Fibroblast of skin of right biceps (primary cell): ENCODE measurements at places on chromosomes 11 and 22.

DNA sequence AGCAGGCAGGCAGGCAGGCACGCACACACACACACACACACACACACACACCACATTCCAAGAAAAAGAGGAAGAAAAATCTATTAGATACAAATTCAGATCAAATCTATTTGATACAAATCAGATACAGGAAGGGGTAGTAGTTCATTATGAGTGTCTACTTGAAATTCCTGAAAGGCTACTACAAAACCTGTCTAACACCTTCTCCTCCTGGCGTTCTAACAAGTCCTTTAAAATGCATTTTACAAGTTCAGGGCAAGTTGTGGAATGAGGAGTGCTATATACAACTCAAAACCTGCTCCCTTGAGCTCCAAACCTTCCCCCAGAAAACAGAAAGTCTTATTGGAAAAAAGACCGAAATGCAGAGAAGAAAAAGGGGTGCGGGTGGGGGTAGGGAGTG is 476 bp downstream of the ARHGAP32 start:
- DNase-seq = no peak

- no peak for DNase-seq
Observed at GRCh38 chr11:54979375-54979774, 272.7 kb downstream of the OR4A5 start.

- no peak for DNase-seq
Observed at GRCh38 chr11:74020539-74020938, 11.7 kb upstream of the UCP3 start.

GRCh38 chr11:116473206-116473769 is 299.5 kb downstream of the BUD13 start:
- no peak for DNase-seq

DNA sequence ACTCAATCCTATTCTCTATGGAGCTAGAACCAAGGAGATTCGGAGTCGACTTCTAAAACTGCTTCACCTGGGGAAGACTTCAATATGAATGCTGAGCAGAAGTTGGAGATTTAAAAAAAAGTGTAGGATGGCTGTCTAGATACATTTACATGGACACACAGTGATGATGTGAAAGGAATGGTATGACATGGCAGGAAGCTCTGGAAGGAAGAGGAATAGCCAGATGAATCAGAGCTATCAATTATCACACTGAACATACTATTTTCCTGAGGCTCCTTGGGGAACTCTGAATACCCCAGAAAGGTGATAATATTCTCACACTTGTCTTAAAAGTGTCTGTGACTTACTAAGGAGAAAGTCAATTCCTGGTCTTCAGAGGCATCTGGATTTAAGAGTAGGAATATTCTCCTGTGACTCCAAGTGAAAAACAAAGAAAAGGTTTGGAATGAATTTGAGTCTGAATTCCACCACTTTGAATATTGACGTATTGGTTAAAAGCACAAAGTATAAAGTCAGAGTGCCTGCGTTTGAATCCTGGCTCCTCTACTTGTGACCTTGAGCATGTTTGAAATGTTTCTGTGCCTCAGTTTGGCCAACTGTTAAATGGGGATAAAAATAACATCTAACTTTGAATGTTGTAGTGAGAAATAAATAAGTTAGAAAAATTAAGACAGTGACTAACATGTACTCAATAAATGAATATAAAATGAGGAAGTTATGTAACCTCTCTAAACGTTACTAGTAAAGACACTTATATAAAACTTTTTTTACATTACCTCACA is 1.3 kb downstream of the OR52D1 start:
- DNase-seq = peak; percentile 66

DNA sequence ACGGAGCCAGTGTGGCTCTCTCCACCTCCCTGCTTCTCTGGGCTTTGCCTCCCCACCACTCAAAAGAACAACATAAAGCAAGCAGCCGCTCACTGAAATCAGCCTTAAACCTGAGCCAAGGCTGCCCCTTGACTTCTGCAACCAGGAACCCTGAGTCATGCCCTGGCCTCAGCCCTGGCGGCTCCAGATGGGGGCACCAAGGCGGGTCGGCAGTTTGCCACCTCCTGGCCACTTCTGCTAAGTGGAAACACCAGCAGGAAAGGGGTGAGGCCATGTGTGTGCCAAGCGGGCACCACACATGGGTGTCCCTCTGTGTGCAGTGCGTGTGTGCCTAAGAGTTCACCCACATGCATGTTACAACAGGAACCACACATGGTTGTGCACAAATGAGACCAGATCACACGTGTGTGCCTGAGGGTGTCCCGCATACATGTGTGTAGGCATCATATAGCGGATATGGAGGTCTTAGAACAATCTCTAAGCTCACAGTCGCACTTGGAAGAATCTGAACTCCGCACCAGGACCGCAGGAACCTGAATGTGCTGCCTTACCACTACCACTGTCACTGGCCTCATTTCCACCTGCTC is 221.2 kb downstream of the MN1 start:
- DNase-seq = no peak

DNA sequence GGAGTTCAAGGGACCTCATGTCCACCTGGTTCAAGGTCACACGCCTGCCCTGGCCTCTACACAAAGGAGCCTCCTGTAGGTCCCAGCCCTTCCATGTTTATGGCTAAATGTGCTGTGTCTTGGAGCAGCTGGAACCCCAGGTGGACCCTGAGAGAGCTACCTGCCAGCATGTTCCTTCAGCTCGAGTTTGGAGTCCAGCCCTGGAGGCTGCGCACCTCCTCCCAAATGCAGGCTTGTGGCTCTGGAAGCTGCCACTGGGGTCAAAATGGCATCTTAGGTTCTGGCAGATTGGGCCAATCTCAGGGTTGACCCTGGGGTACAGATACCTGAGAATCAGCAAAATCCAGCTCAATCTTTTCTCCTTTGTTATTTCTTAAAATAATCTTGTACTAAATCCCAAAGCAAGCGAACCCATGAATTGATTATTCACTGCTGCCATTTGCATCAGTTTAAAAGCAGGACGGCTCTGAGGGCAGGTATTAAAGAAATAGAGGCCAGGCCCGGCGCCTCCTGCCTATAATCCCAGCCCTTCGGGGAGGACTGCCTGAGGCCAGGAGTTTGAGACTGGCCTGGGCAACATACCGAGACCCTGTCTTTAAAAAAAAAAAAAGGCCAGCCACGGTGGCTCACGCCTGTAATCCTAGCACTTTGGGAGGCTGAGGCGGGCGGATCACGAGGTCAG is 2.9 kb downstream of the TNFRSF13C start:
- no peak for DNase-seq

DNA sequence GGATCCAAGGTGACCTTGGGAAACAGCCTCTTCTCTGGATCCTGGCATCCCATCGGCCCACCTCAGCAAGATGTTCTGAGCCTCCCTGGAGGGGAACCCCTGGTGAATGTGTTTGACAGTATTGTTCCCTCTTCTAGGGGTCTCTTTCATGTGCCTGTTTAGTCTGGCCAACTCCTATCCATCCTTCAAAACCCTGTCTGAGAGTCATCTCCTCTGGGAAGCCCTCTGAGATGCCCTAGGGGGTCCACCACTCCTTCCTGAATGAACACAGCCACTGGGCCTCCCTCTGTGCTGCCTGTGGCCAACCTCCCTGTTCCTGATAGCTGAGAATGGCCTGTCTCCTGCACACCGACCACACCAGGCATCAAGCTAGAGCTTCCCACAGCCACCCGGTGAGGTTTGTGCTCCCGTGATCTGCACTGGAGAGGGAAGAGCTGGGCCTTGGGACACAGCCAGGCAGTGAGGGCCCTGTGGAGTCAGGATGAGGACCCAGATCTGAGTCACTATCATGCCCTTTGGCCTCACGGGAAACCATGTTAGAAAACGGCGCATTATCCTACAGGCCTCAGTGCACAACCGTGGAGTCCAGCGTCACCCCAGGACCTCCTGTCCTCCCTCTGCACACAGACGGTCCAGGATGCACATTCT is 8.8 kb downstream of the WNT7B start:
- DNase-seq = peak; percentile 46

DNA sequence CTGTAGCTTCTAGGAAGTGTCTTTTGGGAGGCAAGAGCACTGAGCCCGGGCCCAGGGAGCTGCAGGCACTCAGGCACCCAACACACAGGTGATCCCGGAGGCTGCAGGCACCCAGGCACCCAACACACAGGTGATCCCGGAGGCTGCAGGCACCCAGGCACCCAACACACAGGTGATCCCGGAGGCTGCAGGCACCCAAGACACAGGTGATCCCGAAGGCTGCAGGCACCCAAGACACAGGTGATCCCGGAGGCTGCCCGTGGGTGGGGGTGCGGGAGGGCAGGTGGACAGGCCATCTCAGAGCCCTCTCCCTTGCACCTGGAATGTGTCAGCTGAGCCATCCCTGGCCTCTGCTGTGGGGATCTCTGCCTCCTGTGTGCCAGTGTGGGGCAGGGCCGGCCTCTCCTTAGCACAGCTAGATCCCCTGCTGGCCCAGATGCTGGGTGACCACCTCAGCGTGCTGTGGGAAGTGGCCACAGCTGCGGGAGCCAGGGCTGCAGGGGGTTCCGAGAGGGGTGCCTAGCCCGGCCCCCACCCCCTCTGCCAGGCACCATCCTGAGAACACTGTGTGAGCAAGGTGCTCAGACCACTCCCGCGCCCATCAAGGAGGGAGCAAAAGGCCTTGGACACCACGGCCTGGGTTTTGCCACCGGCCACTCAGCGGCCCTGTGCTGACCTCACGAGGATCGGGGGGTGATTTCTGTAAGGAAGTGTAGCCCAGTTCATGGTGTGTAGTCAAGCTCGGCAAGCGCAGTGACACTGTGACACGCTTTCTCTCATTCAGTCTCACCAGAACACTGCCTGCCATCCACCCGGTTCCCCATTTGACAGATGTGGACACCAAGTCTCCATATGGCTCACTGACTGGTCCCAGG is 14.2 kb downstream of the MRGPRG start:
- DNase-seq = no peak

GRCh38 chr22:45207533-45207932 is 33.2 kb downstream of the KIAA0930 start:
- DNase-seq = no peak

GRCh38 chr11:18270102-18270501 is 4.0 kb downstream of the SAA1 start:
- DNase-seq = no peak

GRCh38 chr11:102276783-102277182 is 40.5 kb upstream of the BIRC3 start:
- DNase-seq = peak; percentile 77

DNA sequence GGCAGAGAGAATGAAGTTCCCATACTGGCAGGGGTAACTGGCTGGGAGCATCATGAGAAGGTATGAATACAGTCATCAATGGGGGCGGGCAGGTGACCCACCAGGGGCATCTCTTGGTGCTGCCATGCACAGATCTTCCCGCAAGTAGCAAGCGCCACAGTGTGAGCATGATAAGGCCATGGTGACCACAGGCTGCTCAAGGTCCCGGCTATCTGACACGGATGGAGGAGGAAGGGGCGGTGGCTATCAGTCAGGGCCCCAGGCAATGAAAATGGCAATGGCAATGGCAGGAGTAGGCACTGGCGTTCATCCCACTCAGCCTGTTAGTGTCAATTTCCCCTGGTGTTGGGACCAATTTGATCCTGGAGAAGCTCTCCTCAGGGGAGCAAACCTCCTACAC is 21.6 kb downstream of the ASCL2 start:
- DNase-seq = no peak

- DNase-seq = peak; percentile 8
Observed at GRCh38 chr11:5293028-5293427, 8.7 kb downstream of the OR51B4 start.

DNA sequence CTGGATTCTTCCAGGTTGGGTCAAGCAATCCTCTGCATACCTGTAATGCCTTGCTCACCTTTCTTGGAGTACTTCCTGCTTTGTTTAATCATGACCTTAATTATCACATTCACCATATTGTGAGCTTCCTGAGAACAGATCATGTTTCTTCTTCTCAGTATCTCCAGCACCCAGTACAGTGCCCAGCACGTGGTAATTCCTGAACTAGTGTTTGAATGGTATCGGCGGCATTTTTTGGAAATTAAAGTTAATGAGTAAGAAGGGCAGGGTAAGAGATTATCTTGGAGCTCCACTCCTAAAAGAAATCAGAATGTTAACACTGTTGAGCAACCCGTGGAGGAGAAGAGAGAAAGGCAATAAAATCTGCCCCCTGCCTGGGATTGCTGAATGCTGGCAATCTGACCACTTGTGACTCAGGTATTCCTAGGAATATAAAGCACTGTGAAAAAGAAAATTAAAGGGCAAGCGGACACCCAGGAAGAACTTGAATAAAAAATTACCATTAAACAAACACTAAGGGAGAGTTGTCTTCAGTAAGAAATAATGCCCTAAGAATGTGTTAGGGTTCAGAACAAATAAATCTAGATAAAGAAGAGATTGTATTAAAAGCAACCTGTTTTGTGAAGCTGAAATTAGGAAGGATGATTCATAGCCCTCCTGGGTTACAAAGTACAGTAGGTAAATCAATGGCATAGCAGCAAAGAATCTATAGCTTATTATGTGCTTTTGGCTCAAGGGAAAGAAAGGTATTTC is 92.9 kb downstream of the PDHX start:
- DNase-seq = peak; percentile 81

GRCh38 chr11:12198251-12199222 is 88.1 kb downstream of the MICAL2 start:
- DNase-seq = no peak

DNA sequence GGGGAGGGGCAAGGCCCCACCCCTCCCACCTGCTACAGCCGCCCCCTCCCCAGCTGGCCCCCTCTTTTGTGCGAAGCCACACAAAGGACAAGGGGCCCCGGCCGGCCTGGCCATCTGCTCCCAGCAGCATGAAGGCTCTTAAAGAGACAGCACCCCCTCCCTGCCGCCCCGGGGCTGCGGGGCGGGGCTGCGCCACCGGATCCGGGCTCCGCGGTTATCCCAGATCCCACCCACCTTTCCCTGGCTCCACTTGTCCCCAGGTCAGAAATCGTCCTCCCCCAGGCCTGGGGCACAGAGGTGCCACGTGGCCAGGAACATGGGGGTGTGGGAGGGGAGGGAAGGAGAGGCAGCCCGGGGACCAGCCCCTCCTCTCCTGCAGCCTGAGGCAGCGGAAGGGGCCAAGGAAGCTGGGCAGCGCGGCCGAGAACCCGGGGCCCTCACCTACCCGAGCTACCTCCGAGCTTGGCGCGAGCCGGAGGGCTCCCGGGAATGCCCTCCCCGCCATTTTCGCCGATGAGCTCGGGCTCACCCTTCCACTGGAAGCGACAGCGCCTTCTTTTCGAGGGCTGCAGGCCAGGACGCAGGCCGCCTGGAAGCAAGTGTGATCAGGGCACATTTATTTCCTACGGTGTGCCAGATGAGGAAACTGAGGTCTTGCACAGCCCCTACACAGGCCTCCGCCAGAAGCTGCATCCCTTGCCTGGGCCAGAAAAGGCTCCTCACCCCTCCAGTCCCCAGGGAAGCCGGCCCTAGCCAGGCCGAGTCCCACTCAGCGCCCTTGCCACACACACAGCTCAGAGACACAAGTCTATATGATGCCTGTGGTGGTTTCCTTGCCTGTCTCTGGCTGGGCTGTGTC is 2.5 kb upstream of the RCOR2 start:
- peak; percentile 62 for DNase-seq

GRCh38 chr22:19571207-19571795 is 47.1 kb upstream of the CLDN5 start:
- no peak for DNase-seq
